ENCODE measurements at places on chromosomes 2 and 18. TPM values are rescaled to one million over a fixed set of nuclear protein-coding genes. Genes with fewer than 3 reads are reported as not detected.

Gene IL36RN
- not detected for polyA plus RNA-seq

Gene METTL4
- polyA plus RNA-seq, result 6.7 TPM

Gene DARS1
- 27.8 TPM for polyA plus RNA-seq

Gene DSC2
- polyA plus RNA-seq, result 15.9 TPM

Gene PCARE
- polyA plus RNA-seq, result not detected

Gene ANKRD30BL
- polyA plus RNA-seq, result 0.03 TPM

Gene HJURP
- polyA plus RNA-seq, result 1.1 TPM

Gene ATRAID
- polyA plus RNA-seq, result 96.6 TPM

Gene NFATC1
- polyA plus RNA-seq, result 0.67 TPM

GRCh38 chr2:46315103-46315890, 18.1 kb downstream of the EPAS1 start:
- peaks cover 33% of the 10 kb centered on the region for H3K4me1 ChIP-seq
- peak; percentile 99 for DNase-seq
- no peak overlapping the region for H3K4me3 ChIP-seq
- H3K27ac ChIP-seq, result peak overlapping the region; percentile 47
- peaks cover 1% of the 10 kb centered on the region for H3K36me3 ChIP-seq
- no peaks in the 10 kb centered on the region for H3K27me3 ChIP-seq

DNA sequence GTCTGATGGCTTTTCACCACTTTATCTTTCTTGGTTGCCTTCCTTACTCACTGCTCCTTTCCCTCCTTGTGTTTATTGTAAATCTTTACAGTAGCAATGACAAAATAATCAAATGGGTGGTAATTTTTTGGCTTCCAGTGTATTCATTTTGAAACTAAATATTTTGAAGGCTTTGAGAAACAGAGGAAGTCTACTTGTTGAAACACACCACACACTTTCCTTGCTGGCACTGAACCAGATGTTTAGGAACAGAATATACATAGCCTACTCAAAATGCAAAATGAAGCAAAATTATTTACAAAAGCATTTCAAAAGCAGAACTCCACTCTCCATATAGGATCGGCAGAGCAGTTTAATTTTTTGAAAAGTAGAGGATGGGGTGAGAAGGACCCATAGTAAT, 189.8 kb downstream of the LTBP1 start:
- no peaks in the 10 kb centered on the region for H3K4me1 ChIP-seq
- H3K4me3 ChIP-seq, result no peak overlapping the region
- H3K27ac ChIP-seq, result no peak overlapping the region
- no peak for DNase-seq
- no peaks in the 10 kb centered on the region for H3K36me3 ChIP-seq
- H3K27me3 ChIP-seq, result no peaks in the 10 kb centered on the region

DNA sequence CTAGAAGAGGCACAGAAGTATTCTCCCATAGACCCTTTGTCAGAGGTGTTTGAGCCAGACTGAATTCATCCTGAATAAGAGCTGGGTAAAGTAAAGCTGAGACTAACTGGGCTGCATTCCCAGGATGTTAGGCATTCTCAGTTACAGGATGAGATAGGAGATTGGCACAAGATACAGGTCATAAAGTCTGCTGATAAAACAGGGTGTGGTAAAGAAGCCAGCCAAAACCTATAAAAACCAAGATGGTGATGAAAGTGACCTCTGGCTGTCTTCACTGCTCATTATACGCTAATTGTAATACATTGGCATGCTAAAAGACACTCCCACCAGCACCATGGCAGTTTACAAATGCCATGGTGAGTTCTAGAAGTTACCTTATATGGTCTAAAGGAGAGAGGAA, 364.9 kb upstream of the TMEFF2 start:
- H3K4me1 ChIP-seq, result no peaks in the 10 kb centered on the region
- H3K27ac ChIP-seq, result no peak overlapping the region
- H3K27me3 ChIP-seq, result no peaks in the 10 kb centered on the region
- no peak overlapping the region for H3K4me3 ChIP-seq

GRCh38 chr2:85719609-85720240, 25.6 kb downstream of the GNLY start:
- H3K4me3 ChIP-seq, result no peak overlapping the region
- peaks cover 3% of the 10 kb centered on the region for H3K27me3 ChIP-seq
- no peak for DNase-seq
- peaks cover 8% of the 10 kb centered on the region for H3K4me1 ChIP-seq
- no peak overlapping the region for H3K27ac ChIP-seq

DNA sequence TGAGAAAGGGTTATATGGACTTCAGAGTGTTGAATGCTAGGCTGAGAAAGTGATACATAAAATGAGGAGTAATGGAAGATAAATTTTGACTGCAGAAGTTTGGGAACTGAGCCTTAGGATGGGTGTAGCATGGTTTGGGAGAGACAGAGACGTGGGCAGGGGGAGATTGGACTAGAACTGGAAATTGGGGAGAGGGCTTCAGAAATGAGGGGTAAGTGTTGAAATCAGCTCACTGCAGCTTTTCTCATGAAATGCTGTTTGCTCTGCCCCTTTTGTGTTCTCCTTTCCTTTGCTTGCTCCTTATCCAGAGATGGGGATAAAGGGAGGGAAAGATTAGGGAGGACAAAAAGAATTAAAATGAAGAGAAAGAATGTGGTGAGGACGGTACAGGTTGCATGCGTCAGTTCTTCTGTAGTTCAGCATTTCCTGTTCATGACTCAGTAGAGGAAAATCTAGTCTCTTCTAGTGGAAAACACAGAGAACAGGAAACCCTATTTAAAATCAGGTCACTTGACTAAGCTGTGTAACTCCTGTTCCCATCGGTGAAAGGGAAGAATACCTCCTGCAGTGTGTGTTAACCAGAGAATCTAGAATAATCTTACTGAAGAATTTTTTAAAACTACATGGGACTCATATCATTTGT, 105.6 kb downstream of the CRIM1 start:
- H3K36me3 ChIP-seq, result peaks cover 17% of the 10 kb centered on the region
- H3K4me1 ChIP-seq, result peaks cover 32% of the 10 kb centered on the region
- H3K4me3 ChIP-seq, result no peak overlapping the region
- peak overlapping the region; percentile 10 for H3K27ac ChIP-seq
- DNase-seq, result no peak

DNA sequence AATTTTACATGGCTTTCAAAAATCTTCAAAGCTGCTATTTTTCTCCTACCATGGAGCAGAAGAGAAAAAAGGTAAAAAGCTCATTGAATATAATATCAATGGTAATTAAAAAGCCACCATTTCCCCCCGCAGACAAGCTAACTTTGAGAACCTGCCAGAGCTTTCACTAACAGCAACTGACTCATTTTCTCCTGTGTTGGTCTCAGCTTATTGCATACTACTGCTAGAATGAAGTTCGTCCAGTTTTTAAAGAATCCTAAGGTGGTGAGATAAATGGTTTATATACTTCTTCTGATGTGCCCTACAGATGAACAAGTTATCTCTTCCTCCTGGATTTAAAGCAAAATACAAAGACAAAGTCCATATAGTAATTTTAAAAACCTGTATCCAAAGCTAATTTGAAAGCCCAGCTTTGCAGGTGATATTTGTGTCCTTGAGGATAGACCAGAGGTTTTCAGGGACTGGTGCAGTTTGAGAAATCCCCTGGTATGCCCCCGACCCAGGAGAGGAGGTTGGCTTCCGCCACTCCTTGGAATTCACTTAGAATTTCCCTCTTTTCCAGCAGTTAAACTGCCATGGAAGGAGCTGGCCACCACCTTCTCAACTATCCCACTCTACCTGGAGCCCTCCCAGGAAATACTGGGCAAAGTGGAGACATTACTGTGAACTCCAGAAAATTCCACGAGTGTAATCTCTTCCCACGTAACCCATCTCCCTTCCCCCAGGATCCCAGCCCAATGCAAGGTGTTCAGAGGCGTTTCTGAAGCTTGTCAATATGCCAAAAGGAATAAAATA, 17.5 kb downstream of the YPEL5 start:
- no peak for DNase-seq
- no peaks in the 10 kb centered on the region for H3K36me3 ChIP-seq
- no peaks in the 10 kb centered on the region for H3K4me1 ChIP-seq
- no peak overlapping the region for H3K27ac ChIP-seq
- H3K4me3 ChIP-seq, result no peak overlapping the region

- H3K4me1 ChIP-seq, result no peaks in the 10 kb centered on the region
- H3K4me3 ChIP-seq, result no peak overlapping the region
- no peak overlapping the region for H3K27ac ChIP-seq
- H3K27me3 ChIP-seq, result no peaks in the 10 kb centered on the region
- no peaks in the 10 kb centered on the region for H3K36me3 ChIP-seq
Measured at GRCh38 chr2:160700021-160700814, 206.6 kb upstream of the RBMS1 start.

DNA sequence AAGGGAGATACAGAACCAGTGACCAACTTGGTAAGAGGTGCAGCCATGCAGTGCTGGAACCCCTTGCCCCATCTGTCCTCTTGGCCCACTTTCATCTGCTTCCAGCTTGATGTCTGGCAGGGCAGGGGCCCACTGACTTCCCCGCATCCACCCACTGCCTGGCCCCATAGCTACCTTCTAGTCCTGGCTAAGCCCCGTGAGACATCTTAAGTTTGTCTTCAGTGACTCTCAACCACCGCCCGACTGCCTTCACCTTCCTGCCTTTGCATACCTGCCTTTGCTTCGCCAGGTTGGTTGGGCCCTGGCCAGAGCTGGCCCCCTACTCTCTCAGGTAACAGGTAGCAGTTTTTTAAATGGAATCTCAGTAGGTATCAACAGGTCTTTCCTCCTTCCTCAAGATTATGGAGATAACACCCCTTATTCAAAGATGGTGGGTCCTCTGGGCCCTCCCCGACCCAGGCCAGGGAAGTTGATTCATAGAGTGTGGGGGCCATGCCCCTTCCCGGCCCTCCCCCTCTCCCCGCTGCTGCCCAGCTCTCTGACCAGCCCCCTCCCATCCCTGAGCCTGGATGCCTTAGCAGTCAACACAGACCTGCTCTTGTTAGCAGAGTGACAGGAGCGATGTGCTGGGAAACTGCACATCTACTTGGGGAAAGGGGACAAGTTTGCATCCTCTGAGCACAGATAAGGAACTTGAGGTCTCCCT, 2.8 kb downstream of the ARID5A start:
- H3K4me1 ChIP-seq, result no peaks in the 10 kb centered on the region
- no peaks in the 10 kb centered on the region for H3K36me3 ChIP-seq
- DNase-seq, result no peak
- no peak overlapping the region for H3K27ac ChIP-seq
- peak overlapping the region; percentile 85 for H3K4me3 ChIP-seq

GRCh38 chr18:76126327-76126726, 368.7 kb downstream of the ZNF516 start:
- DNase-seq, result no peak
- H3K27me3 ChIP-seq, result no peaks in the 10 kb centered on the region
- no peak overlapping the region for H3K4me3 ChIP-seq
- H3K4me1 ChIP-seq, result no peaks in the 10 kb centered on the region
- no peak overlapping the region for H3K27ac ChIP-seq
- no peaks in the 10 kb centered on the region for H3K36me3 ChIP-seq

GRCh38 chr2:160224507-160224906, 24.4 kb upstream of the ITGB6 start:
- H3K27ac ChIP-seq, result no peak overlapping the region
- H3K4me3 ChIP-seq, result no peak overlapping the region
- H3K36me3 ChIP-seq, result no peaks in the 10 kb centered on the region
- peaks cover 46% of the 10 kb centered on the region for H3K4me1 ChIP-seq
- H3K27me3 ChIP-seq, result no peaks in the 10 kb centered on the region
- no peak for DNase-seq

GRCh38 chr2:118709786-118710185, 137.7 kb downstream of the EN1 start:
- DNase-seq, result no peak
- H3K27ac ChIP-seq, result no peak overlapping the region
- H3K4me3 ChIP-seq, result no peak overlapping the region
- H3K27me3 ChIP-seq, result no peaks in the 10 kb centered on the region

DNA sequence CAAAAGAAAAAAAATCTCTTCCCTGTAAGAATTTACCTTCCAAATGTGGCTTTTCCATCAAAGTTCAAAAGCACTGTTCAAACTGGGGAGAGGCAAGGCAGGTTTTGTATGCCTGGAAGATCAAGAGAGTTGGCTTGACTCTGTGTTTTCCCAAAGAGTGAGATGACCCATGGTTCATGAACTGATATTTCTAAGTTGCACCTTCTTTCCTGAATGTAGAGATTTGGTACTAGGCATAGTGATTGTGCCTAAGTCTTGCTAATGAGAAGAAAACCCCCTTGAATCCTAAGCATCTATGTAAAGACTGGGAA, 23.4 kb upstream of the LPIN1 start:
- H3K27ac ChIP-seq, result no peak overlapping the region
- no peaks in the 10 kb centered on the region for H3K4me1 ChIP-seq
- no peak for DNase-seq

- no peaks in the 10 kb centered on the region for H3K4me1 ChIP-seq
- no peak overlapping the region for H3K27ac ChIP-seq
Measured at GRCh38 chr2:69034122-69034521, 21.1 kb downstream of the ANTXR1 start.

DNA sequence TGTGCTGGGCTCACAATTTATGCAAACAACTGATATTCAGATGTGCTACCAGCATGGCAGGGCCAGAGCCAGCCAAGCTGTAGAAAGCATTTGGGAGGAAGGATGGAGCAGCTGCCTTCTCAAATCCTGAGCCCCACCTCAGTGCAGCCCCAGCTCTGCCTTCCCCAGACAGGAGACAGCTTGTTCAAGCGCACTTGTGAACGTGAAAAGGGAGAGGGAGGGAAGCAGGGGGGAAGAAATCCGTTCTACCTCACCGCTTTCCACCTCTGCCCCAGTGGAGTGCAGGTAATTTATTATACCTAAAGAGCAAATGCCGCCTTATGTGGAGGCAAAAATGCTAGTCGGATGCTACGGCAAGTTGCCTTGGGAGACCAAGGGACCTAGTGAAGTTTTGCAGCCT, 66.0 kb upstream of the SLC14A2 start:
- DNase-seq, result no peak
- H3K4me3 ChIP-seq, result no peak overlapping the region
- H3K27ac ChIP-seq, result no peak overlapping the region
- H3K27me3 ChIP-seq, result no peaks in the 10 kb centered on the region
- no peaks in the 10 kb centered on the region for H3K36me3 ChIP-seq
- peaks cover 2% of the 10 kb centered on the region for H3K4me1 ChIP-seq

GRCh38 chr2:140185076-140185475, 1404.9 kb upstream of the NXPH2 start:
- no peak overlapping the region for H3K27ac ChIP-seq
- H3K36me3 ChIP-seq, result no peaks in the 10 kb centered on the region
- no peak for DNase-seq
- H3K4me3 ChIP-seq, result no peak overlapping the region

- no peaks in the 10 kb centered on the region for H3K27me3 ChIP-seq
- peaks cover 2% of the 10 kb centered on the region for H3K4me1 ChIP-seq
- no peak overlapping the region for H3K27ac ChIP-seq
Measured at GRCh38 chr2:148667113-148667836, 22.7 kb downstream of the EPC2 start.

DNA sequence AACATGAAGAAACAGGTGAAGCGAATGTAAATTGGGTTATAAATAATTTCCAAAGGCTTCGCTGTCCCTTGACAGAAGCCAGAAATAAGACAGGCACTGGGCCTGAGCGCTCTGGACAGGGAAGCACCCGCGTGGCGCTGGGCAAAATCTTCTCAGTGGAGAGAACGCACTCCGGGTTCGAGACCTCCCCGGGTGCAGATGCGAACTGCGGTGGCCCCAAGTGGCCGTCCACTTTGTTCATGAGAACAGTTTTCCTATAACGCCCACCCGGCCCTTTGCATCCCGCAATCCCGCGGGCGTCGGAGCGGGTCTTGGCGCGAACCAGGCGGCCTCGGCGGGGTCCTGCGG, 651 bp upstream of the DPYSL5 start:
- no peak overlapping the region for H3K27ac ChIP-seq
- H3K4me1 ChIP-seq, result no peaks in the 10 kb centered on the region
- H3K36me3 ChIP-seq, result no peaks in the 10 kb centered on the region
- H3K4me3 ChIP-seq, result no peak overlapping the region
- peaks cover 49% of the 10 kb centered on the region for H3K27me3 ChIP-seq

Measured in small intestine (tissue), 16 donors.